Left lobe of liver (tissue), 2 donors: ENCODE measurements at places on chromosomes 11 and 22.

GRCh38 chr11:87603887-87604286, 566.2 kb downstream of the TMEM135 start:
- DNase-seq = no peak

GRCh38 chr11:42975180-42975529, 336.6 kb upstream of the API5 start:
- DNase-seq = no peak

DNA sequence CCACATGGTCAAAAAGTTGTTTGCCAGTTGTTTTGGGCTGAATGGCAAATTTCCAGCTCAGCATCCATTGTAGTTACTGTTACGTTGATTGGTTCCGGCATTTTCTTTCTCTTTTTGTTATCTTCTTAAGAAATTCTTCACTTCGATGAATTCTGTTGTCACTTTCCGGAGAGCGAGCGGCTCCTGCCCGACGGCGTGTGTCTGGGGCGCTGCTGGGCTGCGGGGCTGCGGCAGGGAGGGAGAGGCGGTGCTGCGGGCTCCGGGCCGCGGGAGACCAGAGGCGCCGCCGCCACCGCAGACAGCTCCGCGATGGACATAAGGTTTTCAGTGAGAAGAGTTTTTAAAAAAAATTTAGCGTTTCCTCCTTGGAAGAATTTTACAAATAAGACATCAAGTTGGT, 117.4 kb downstream of the RRM1 start:
- no peak for DNase-seq

- peak; percentile 85 for DNase-seq
Observed at GRCh38 chr22:28442264-28442710, 237.4 kb downstream of the TTC28 start.

GRCh38 chr11:7672960-7673723, at the start of gene CYB5R2:
Gene CYB5R2 (minus strand): TSS chr11:7673500. CDS start chr11:7672825, 675 bp downstream.
- peak; percentile 79 for DNase-seq

DNA sequence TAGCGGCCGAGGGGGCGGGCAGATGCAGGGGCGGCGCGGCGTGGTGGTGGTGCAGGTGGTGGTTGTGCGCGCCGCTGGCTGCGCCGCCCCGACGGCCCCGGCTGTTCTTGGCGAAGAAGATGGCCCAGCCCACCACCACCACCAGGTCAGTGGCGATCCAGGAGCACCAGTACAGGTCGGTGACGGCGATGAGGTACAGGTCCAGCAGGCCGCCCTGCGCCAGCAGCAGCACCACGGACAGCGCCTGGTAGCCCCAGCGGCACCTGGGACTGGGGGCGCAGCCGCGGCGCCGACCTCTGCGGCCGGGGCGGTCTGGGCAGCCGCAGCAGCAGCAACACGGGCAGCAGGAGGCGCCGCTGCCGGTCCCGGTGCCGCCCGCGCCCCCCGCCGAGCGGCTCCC, 879 bp downstream of the TMEM121B start:
- DNase-seq = peak; percentile 69

DNA sequence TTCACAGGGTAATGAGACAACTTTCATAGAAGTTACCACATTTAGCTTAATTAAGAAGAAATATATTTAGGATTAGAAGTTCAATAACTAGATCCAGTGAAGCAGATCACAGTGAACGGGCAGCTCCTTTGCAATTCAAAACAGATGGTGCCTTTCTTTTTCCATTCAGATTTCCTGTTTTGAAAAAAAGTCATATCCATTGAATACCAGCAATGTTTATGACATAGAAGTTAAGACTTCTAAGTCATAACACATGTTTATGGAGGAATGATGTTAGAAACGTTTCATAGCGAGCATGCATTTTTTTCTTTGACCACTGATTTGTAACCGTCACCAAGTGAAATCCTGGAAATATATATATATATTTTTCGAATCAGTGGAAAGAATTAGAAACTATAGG, 24.7 kb downstream of the LUZP2 start:
- no peak for DNase-seq

DNA sequence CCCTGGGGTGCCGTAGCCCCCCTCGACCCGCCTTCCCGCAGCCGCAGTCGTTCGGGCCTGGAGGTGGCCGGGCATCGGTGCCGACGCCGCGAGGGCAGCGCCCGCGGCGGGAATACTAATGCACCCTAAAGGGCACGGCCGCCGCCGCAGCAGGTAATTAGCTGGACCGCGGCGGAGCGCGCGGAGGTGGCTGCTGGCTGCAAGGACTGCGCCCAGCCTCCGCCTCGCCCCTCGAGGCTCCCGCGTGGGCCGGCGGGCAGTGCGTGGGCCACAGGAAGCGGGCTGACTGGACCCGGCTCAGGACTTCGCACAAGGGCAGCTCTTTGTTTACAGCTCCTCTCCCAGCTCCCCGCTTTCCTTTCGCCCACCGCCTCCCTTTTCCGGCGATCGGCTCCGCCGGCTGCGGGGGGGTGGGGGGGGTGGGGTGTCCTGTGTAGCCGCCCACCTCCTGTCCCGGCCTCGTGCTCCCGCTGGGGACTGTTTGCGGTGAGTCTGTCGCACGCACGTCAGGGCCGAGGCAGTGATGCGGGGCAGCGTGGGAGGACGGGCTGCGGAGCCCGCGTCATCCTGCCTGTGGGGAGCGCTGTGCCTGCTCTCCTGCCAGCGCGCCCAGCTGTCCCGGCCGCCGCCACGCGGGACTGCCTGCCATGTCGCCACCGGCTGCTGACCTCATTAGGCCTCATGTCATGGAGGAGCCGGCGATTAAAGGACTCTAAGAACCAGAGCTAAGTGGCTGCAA, 53.2 kb downstream of the GRIK4 start:
- no peak for DNase-seq

- peak; percentile 81 for DNase-seq
Observed at GRCh38 chr22:39997939-39998726, 3.4 kb downstream of the FAM83F start.

DNA sequence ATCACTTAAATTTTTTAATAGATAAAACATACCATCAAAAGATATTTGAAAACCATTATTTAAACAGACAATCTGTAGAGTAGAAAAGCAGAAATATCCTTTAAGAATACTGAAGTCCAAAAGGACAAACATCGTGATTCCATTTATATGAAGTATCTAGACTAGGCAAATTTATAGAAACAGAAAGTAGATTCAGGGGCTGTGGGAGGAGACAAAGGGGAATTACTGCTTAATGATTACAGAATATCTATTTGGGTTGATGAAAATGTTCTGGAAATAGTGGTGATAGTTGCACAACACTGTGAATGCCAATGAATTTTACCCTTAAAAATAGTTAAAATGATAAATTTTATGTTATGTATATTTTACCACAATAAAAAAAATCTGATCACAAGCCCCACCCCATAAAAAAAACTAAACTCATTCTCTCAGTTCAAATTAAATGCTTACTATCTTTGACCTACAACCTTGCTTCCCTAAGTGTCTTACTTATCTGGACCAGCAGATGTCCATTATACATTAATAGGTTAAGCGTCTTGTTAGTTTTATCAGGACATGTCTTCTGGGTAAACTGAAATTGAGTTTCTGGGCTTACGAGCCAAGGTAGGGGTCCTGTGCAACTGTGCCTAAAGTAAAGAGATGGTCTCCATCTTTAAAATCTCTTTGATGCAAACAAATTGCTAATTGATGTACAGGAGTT, 86.3 kb downstream of the FCHSD2 start:
- DNase-seq = no peak

DNA sequence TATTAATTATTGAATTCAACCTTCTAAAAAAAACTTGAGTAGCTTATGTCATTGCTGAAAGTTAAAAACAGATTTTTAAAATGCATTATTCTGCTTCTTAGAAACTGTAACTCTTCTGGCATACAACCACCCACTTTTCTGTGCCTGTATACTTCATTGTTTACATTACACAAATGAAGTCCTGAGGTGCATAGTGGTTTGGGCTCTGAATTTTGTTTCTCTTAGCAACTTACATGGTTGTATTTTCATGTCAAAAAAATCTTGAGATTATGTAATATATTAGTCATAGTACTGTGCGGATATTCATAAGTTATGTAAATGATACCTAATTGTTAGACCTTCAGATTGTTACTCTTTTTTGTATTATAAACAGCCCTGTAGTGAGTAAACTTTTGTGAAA, 12.2 kb downstream of the SC5D start:
- DNase-seq = no peak

- no peak for DNase-seq
Observed at GRCh38 chr11:101444851-101445250, 139.0 kb downstream of the TRPC6 start.

- DNase-seq = no peak
Observed at GRCh38 chr11:107702109-107702660, 9.7 kb downstream of the SLN start.

GRCh38 chr11:72478669-72479068, 44.3 kb upstream of the CLPB start:
- DNase-seq = no peak

GRCh38 chr11:68213135-68213515, at the start of gene KMT5B:
Gene KMT5B (minus strand): TSS chr11:68213296. CDS start chr11:68190076, 23,220 bp downstream.
- peak; percentile 74 for DNase-seq

- DNase-seq = no peak
Observed at GRCh38 chr22:40183029-40183581, 5.4 kb downstream of the TNRC6B start.

- no peak for DNase-seq
Observed at GRCh38 chr22:27679693-27680488, 121.7 kb downstream of the MN1 start.

GRCh38 chr11:110564676-110565356, 135.1 kb downstream of the FDX1 start:
- no peak for DNase-seq

DNA sequence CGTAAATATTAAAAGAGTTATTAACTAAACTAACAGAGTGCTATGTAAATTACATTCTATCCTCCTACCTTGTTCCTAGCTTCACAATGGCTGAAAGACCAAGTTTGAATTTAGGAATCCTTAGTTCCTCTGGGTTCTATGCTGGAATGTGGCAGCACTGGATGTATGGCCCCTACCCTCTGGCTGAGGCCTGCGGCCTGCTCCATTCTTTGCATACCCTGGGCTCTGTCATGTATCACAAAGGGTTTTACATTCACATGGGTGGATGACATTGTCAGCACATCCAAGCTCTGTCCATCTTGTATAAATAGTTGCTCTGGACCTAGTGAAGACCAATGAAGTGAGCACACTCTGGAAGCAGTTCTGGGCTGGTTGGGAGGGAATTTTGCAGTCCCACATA, 54.5 kb downstream of the AASDHPPT start:
- DNase-seq = no peak

DNA sequence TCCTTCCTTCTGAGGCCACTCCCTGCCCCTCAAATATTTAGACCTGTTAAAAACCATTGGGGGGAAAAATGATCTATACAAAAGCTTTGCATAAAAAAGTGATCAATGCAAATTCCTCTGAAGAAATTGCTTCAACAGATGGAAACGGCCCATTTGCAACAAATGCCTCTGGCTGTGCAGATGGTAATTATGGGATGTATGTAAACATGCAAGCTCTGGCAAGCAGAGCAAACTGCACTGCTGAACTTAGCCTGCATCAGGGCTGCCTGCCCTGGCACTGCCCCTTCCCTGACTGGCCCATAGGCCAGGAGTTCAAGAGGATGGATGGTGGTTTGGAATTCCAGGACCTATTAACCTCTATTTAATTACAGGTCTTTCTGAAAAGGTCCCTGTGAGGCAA, 388.7 kb downstream of the MIAT start:
- DNase-seq = no peak

DNA sequence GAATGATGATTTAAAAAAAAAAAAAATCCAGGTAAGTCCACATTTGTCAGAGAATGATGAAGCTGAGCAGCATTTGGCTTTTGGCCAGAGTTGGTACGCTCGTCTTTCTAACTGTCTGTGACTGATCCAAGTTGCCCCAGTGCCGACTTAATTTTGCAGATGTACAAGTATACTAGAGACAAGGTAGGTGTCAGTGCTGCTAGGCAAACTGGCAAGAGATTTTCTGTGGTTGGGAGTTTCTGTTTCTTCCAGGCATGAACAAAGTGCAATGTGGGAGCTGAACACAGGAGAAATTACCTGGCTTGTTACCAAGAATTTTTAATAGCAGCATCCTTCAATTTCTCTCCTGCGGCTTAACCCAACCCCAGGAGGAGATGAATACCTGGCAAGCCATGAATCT, 307.7 kb downstream of the BUD13 start:
- no peak for DNase-seq

- no peak for DNase-seq
Observed at GRCh38 chr11:46604796-46605195, 11.0 kb upstream of the AMBRA1 start.

- peak; percentile 64 for DNase-seq
Observed at GRCh38 chr22:29031227-29032011, 30.2 kb downstream of the C22orf31 start.

GRCh38 chr11:133715602-133716001, 129.7 kb downstream of the SPATA19 start:
- no peak for DNase-seq

DNA sequence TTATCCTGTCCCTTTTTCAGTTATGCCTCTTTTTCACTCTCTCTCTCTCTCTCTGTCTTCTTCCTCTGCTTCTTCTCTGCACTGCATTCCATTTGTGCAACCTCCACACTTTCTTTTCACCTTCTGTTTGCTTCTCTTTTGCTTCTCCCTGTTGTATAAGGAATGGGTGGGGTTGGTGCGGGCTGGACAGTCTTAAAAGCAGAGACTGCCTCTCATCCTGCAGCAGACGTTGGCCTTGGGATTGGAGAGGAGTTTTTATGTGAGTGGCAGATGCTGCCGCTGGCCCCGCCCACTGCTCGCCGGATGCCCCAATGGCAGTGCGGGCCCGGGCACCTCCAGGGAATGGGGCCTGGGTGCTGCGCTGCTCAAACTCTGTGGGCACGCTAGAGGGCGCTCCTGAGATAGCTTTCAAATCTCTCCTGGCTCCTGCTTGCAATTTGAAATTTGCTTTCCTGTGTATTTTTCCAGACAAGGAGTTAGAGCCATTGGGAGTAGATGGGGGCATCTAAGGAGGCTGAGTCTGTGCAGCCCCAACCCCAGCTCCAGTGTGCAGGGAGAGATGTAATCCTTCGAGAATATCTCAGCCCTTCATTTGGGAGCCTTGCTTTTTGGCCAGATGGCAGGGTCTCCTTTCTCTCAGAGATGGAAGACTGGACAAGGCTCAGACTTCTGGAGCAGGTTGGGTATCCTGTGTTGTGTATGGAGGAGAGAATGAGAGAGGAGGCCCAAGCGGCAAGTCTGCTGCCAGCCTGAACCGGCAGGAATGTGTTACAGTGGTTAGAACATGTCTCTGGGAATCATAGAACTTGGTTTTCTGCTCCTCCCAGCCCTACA, 81.2 kb downstream of the GRAMD1B start:
- peak; percentile 76 for DNase-seq

DNA sequence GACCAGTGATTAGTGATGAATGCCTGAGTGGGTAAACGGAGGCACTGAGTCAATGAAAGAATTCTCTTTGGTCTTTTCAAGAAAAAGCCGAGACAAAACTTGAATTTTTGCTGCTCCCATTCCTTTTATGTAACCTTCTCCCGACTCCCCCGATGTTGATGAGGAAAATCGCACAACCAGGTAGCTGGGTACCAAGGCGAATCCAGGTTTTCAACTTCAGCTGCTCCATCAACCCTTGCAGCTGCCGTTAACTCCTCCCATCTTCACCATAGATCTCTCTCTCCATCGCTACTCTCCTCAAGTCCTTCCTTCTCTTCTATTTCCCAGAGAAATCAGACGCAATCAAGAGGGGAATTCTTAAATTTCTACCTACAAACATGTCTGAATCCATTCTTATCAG, 611 bp upstream of the USP2 start:
- DNase-seq = no peak

GRCh38 chr22:20531154-20531403, 23.7 kb downstream of the MED15 start:
- no peak for DNase-seq
